ENCODE measurements at places on chromosomes 3 and 15.

DNA sequence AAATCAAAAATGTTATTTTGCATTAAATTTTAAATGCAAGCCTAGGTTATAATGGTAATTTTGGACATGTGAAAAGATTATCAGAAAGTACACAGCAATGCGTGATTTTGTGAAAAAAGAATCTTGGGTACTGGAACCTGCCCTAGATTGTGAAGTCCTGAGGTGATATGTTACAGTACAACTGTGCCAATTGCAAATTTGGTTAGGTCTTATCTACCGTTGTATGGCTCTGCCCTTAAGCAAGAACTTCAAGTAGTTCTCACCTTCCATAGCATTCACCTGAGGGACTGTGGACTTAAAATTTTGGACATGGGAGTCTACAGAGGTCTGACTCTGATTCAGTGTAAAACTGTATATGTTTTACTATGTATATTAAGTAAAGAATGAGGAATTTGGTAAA lies 140.2 kb downstream of the PEX5L start:
- DNase-seq, result no peak

- DNase-seq, result no peak
Observed at GRCh38 chr3:56488812-56489600, 20.7 kb upstream of the ERC2 start.

GRCh38 chr15:93020976-93021772 lies 67.8 kb downstream of the RGMA start:
- no peak for DNase-seq

DNA sequence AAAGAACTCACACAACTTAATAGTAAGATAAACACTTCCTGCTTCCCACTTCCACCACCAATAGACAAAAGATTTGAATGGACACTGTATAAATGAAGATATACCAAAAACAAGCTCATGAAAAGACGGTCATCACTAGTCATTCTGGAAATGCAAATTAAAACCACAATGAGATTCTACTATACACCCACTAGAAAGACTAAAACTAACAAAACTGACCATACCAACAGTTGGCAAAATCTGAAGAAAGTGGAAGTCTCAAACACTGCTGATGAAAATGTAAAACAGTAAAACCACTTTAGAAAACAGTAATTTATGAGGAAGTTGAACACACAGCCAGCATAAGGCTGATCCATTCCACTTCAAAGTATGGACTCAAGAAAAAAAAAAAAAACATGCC lies 35.6 kb upstream of the CD96 start:
- no peak for DNase-seq

DNA sequence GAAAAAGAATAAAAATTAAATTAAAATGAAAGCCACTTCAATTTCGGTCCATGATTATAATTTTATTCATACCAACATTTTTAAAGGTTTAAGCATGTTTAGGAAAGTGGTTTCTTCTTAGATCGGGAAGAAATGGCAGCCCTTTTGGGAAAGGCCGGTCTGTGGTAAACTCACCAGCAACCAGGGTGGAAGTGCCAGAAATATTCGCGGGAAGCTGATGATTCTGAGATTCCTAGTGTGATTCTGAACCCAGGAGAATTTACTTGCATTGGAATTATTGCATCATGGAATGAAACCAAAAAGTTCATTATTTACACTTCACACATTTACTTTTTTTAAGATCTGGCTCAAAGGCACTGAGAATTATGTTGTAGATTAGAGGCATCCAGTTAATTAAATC lies 97.2 kb upstream of the CCNL1 start:
- no peak for DNase-seq
